ENCODE measurements at places on chromosomes 7 and 10. TPM values are rescaled to one million over a fixed set of nuclear protein-coding genes. Genes with fewer than 3 reads are reported as not detected.
A peak's percentile ranks its signal among the peaks of the same experiment; 100 is the strongest.

PRLHR gene
- total RNA-seq: not detected

SPDYE5 gene
- 0.18 TPM for total RNA-seq

SDK1 gene
- total RNA-seq: 0.25 TPM

KCNMA1 gene
- 0.18 TPM for total RNA-seq

VGF gene
- total RNA-seq: not detected

MBL2 gene
- not detected for total RNA-seq

- no peak for DNase-seq
Observed at GRCh38 chr7:114086914-114087652, 168.3 kb upstream of the PPP1R3A start.

- no peak for DNase-seq
Observed at GRCh38 chr10:100008142-100008522, 1.6 kb downstream of the DNMBP start.

DNA sequence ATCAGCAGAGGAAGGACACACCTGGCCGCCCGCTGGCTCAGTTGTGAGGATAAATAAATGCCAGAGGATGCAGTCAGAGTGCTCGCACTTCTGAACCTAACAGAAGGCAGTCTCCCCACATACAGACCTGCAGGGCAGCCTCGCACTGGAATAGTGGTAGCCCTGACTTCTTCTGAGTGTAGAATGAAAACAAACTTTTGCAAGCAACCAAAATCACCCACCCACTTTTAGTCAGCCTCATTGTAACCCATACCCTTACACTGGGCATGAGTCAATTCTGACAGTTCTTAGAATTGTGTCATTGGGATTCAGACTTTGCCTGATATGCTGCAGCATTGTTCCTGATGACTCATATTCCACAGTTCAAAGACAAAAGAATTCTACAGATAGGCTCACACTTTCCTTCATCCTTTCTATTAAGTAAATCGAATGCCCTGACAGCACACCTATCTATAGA lies 167.0 kb upstream of the CDK1 start:
- peak; percentile 5 for DNase-seq

DNA sequence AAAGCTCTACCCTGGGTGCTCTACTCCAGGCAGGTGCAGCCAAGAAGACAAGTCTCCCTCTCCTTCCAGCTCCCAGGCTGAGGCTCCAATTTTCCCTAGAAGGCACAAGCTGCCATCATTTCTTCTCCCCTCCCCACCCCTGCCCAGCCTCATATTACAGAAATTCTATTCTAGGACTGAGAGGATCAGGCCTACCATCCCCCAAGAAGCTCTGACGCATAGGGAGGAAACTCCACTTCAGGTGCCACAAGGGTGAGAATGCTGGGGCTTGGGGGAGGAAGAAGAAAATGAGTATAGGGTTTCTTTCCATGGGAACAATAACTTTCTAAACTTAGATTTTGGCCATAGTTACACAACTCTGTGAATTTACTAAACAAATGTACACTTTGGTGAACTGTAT lies 35.3 kb downstream of the FEZF1 start:
- DNase-seq: no peak

- no peak for DNase-seq
Observed at GRCh38 chr10:117723343-117723742, 180.8 kb downstream of the EMX2 start.

DNA sequence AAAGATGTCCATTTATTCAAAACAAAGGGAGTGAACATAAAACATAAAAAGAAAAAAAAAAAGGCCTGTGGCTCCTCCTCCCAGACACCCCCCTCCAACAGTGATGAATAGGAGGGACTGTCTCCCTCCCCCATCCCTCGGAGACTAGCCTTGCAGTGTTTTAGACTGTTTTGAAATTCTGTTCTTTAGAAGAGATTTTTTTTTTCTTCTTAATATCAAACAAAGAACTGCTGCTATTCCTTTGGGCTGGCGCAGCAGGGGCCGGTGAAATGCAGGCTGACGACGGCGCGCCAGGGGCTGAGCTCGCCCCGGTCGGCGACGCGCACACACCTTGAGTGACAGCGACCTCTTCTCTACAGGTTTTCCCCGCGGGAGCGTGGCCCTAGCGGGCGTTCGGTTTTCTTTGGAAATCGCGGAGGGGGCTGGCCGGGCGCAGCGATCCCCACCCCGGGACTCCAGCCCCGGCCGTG lies at the start of gene LANCL2:
LANCL2 (plus strand) TSS at position 133 of the 470 bp plus-strand sequence. CDS start 689 bp downstream, outside the sequence.
- peak; percentile 56 for DNase-seq

DNA sequence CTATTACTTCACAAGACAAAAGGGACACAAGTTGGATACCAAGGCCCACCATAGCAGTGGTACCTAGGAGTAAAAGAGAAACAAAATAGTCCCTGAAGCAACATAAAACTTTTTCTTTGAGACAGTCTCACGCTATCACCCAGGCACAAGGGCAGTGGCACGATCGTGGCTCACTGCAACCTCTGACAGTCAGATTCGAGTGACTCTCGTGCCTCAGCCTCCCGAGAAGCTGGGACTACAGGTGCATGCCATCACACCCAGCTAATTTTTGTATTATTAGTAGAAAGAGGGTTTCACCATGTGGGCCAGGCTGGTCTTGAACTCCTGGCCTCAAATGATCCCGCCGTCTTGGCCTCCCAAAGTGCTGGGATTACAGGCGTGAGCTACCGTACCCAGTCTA lies 59.0 kb upstream of the KCNMA1 start:
- DNase-seq: no peak

- no peak for DNase-seq
Observed at GRCh38 chr7:50182759-50183158, 89.7 kb upstream of the ZPBP start.

DNA sequence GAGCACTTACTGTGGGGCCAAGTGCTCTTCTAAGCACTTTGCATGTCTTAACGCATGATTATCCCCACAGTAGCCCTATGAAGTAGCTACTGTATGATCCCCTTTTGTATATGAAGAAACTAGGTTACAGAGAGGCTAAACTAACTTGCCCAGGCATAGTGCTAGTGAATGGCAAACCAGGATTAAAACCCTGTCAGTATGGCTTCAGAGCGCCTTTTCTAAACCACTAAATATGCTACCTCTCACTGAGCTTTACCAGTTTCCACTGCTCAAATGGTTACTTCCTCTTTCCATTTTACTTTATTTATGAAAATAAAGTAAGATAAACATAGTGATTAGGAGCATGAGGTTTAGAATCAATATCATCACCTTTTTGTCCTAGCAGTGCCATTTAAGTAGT lies 73.6 kb downstream of the PODXL start:
- no peak for DNase-seq
